Stimulated activated CD4-positive, alpha-beta T cell treated with anti-CD3 and anti-CD28 coated beads, Interleukin-1b, Interleukin-23, amount 100 ng/mL, for 24 hours (primary cell): ENCODE measurements at places on chromosomes 11 and 22.

DNA sequence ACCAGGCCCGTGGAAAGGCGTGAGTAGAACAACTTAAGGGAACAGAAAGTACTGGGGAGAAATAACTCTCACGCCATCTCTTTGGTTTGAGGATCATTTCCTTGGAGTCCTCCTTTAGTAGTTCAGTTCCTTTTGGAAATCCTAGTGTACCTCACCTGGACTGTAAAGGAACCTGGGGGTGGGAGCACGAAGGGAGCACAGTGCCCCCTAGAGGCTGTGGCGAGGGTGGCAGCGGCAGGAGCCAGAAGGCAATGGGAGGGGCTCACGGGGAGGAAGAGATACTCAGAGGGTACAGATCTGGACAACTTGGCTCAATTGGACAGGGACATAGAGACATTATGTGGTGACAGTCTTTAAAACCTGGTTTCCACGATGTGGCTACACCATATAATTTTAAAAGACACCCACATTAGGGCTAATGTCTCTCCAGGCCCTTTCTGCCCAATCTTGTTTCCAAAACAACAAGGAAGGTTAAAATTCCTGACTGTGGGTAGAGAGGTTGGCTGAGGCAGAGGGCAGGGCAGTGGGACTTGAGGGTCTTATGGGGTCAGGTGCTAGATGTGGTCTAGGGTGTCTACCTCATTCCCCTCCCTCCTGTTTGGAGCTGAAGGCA lies 87.0 kb downstream of the CSNK2A3 start:
- DNase-seq: peak; percentile 39

- DNase-seq: no peak
These were observed 5.8 kb downstream of the RNF214 start for GRCh38 chr11:117238221-117238620.

DNA sequence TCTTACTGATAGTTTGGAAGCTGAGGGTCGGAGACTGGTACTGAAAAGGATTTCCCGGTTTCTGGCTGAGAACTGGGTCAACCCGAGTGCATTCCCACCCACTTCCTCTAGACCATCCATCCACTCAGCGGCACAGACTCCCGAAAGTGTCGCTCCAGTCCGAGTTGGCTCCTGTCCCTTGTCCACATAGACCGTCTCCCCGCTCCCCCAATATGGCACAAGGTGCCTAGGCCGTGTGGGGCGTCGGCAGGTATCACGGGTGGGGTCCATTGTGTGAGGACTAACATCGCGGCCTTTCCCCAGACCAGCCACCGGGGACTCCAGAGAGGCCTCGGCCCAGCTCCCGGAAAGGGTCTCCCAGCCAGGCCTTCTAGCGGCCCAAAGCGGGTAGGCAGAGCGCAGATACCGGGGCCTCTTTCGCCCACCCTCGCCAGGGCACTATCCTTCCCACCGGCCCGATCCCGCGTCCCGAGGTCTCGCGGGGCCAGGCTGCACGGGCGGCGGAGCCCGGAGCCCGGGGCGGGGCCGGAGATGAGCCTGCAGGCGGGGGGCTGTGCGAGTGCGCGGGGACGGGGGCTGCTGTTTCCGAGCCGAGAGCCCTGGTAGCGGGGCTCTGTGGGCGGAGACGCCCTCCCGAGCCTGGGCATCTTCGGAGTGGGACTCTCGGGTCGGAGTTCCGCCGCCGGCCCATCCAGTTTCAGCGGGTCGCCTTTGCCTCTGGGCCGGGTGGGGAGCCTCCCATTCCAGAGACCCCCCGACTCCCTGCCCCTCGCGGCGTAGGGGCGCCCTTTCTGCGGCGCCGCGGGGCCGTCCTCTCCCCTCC lies 21.1 kb downstream of the SERPINH1 start:
- peak; percentile 14 for DNase-seq

DNA sequence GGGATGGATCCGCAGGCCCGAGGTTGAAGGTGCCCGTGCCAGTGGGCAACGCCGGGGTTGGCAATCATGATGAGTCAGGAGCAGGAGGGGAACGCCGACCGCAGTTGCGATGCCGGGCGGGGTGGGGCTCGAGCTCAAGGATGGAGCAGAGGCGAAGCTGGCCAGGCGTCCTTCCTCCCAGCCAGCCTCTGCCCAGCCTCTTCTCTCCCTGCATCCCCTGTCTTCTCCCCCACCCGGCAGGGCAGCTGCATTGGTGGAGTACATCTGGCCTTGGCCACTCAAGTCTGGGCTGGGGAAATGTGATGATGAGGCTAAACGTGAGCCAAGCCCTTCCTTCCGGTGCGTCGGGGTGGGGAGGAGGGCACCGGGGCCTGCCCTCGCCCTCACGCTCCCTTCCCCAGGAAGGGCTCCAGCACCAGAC lies 3.9 kb downstream of the IFITM10 start:
- DNase-seq: no peak

GRCh38 chr11:119612814-119613213 lies 116.2 kb downstream of the NECTIN1 start:
- no peak for DNase-seq

DNA sequence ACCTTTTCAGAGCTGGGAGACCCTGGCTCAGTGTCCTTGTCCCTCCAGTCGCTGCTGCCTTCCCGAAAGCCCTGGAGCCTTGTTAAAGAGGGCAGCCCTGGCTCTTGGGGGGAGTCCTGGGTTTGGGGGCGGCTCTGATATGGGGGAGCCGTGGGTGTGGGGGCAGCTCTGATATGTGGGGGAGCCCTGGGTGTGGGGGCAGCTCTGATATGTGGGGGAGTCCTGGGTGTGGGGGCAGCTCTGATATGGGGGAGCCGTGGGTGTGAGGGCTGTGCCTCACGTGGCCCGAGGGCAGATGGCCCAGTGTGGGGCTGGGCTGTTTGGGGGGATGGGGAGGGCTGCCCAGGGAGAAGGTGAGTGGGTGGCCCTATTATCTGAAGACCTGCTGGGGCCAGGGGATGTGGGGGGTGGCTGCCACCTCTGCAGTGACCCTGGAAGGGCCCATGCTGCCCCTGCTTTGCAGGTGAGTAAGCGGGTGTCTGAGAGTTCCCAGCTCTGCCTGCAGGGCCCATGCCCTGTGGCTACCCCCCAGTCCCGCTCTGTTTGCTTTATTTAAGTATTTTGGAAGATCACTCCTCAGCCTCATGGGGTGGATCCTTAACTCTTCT lies 30.9 kb upstream of the GRAMD4 start:
- DNase-seq: no peak
